ENCODE measurements at places on chromosomes 2 and 18. TPM values are rescaled to one million over a fixed set of nuclear protein-coding genes. Genes with fewer than 3 reads are reported as not detected.

DNA sequence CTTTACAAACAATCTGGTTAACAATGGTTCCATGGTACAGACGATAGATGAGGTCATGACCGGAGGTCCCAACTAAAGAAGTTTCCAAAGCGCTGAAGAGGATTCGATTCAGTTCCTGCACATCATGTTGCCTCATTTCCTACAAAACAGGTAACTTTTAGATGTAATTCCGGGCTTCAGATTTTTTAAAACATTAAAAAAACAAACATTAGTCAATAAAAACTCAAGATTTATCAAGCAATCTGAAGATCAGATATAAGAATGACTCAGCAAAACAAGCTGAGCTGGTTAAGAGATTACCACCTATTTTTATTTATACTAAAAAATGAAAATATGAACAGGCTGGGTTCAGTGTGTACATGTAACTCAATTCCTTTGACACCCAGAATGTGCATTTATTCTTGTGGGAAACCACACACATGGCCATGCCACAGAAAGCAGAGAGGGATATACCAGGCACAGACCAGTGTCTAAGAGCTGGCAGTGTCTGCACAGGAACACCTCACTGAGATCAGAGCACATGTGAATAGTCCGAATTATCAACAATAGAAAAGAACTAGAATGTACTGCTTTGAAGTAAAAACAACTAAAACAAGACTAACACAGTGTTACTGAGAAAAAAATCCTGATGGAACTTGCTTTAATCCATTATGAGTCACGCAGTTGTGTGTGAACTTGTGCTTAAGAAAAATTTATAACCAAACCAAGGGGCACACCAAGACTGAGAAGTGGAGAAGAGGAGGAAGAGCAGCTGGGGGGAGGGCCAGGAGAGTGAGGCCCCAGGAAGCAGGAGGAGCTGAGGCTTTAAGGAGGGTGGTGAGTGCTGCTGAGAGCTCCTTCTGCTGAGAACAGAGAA lies 9.5 kb downstream of the USP40 start:
- DNase-seq = peak; percentile 71

DNA sequence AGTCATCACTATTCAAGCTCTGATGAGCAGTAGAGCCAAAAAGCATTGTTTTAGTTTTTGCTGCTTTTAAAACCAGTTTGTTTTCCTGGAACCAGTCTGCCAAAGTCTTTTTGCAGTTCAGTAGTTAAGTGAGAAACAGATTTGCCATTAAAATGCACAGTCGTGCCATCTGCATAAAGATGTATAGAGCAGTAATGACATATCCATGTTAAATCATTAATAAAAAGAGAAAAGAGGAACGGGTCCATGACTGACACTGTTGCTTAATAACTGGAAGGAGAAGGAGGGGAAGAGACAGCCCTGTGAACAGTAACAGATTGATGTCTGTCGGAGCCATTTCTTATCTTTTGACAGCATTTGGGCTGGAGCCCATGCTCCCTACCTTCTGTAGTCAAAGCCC lies 704.6 kb downstream of the SATB2 start:
- no peak for DNase-seq

Gene PCARE
- total RNA-seq = not detected

Gene SATB2
- total RNA-seq = 5.4 TPM
